H9 (cell line): ENCODE measurements at places on chromosomes 3 and 15. TPM values are rescaled to one million over a fixed set of nuclear protein-coding genes. Genes with fewer than 3 reads are reported as not detected.

The TMEM87A gene
- total RNA-seq: 43.3 and 46.7 TPM in 2 replicates

The POLQ gene
- total RNA-seq: 14.7 and 15.4 TPM in 2 replicates

GRCh38 chr3:194961149-194961548 is 275.5 kb downstream of the FAM43A start:
- DNase-seq: no peak

The CHRM5 gene
- not detected in 2 replicates for total RNA-seq
